ENCODE measurements at places on chromosomes 2 and 18. TPM values are rescaled to one million over a fixed set of nuclear protein-coding genes. Genes with fewer than 3 reads are reported as not detected.

- no peaks in the 10 kb centered on the region for H3K27me3 ChIP-seq
- H3K36me3 ChIP-seq: peaks cover 8% of the 10 kb centered on the region
- no peak overlapping the region for H3K4me3 ChIP-seq
- H3K27ac ChIP-seq: peak overlapping the region; percentile 37
- DNase-seq: no peak
- peaks cover 15% of the 10 kb centered on the region for H3K4me1 ChIP-seq
Measured at GRCh38 chr2:9380702-9381628, 42.4 kb downstream of the ITGB1BP1 start.

Gene CD207
- total RNA-seq: not detected

Gene KRTCAP3
- 9.2 TPM for total RNA-seq

GRCh38 chr2:55357164-55357563, 62.5 kb downstream of the CCDC88A start:
- H3K4me3 ChIP-seq: no peak overlapping the region
- H3K27me3 ChIP-seq: no peaks in the 10 kb centered on the region
- H3K36me3 ChIP-seq: no peaks in the 10 kb centered on the region
- H3K27ac ChIP-seq: no peak overlapping the region
- DNase-seq: no peak

DNA sequence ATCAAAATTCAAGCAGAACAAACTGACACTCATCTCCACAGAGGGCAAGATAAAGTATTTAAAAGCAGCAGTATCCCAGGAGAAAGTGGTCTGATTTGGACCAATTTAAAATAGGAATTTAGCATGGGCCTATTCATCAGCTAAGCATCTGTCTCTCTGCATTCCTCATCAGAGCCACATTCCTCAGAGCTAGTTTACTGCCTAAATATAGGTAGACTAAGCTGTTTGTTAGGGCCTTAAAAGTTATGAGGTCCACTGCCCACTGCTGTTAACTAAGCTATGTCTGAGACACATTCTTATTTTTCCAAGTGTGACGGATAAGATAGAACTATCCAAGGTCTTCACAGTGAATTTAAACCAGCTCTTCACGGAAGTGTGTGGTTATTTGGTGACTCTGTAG, 17.6 kb downstream of the NEB start:
- no peaks in the 10 kb centered on the region for H3K4me1 ChIP-seq
- no peak overlapping the region for H3K4me3 ChIP-seq
- no peaks in the 10 kb centered on the region for H3K36me3 ChIP-seq
- no peak overlapping the region for H3K27ac ChIP-seq

Gene RPL31
- total RNA-seq: 216 TPM

- H3K27me3 ChIP-seq: no peaks in the 10 kb centered on the region
- H3K4me3 ChIP-seq: no peak overlapping the region
- no peak overlapping the region for H3K27ac ChIP-seq
- no peak for DNase-seq
Measured at GRCh38 chr2:40544072-40544471, 92.2 kb upstream of the SLC8A1 start.

Gene LIMS2
- 14.7 TPM for total RNA-seq

- H3K4me3 ChIP-seq: no peak overlapping the region
- H3K27me3 ChIP-seq: no peaks in the 10 kb centered on the region
- no peak overlapping the region for H3K27ac ChIP-seq
- no peaks in the 10 kb centered on the region for H3K36me3 ChIP-seq
- DNase-seq: no peak
- no peaks in the 10 kb centered on the region for H3K4me1 ChIP-seq
Measured at GRCh38 chr2:127614246-127614645, 31.7 kb upstream of the GPR17 start.

Gene NTSR2
- not detected for total RNA-seq

Gene DYNC1I2
- total RNA-seq: 99.8 TPM

Gene COL5A2
- total RNA-seq: 10.9 TPM

GRCh38 chr18:42141439-42141838, 186.4 kb downstream of the PIK3C3 start:
- no peaks in the 10 kb centered on the region for H3K36me3 ChIP-seq
- no peak overlapping the region for H3K27ac ChIP-seq
- no peak for DNase-seq
- H3K4me3 ChIP-seq: no peak overlapping the region
- no peaks in the 10 kb centered on the region for H3K27me3 ChIP-seq

GRCh38 chr18:63832470-63832869, 55.0 kb upstream of the SERPINB2 start:
- no peak overlapping the region for H3K27ac ChIP-seq
- H3K36me3 ChIP-seq: no peaks in the 10 kb centered on the region
- no peaks in the 10 kb centered on the region for H3K27me3 ChIP-seq
- H3K4me1 ChIP-seq: no peaks in the 10 kb centered on the region

DNA sequence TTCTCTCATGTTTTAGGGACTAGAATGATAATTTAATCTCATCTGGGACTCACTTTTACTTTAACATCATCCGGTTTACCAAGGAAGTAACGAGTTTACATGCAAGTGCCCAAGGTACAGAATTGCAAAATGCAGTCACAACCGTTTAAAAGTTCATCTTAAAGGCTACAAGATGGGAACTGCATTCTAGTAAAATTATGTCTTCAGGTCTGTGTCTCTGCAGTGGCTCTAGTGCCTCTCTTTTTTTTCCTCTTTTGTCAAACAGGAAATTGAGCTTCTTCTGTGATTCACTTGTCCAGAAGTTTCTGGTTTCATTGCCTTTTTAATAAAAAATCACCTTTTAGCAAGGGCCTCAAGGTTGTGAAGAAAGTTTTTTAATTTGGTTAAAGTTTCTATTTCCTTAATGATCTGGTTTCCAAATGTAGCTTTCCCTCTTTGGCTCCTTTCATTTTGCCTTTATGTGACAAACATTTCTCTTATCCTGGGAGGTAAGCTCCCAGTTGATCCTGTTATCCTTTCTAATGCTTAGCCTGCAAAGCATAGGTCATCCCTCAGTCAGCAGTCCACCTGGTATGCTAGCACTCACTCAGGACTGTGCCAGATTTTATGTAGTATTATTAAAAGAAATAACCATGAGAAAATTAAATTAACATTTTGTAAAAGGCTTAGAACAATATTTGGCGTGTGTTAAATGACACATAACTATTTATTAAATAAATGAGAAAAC, 2.4 kb downstream of the GLS start:
- H3K27ac ChIP-seq: peak overlapping the region; percentile 100
- no peak for DNase-seq
- no peaks in the 10 kb centered on the region for H3K27me3 ChIP-seq
- peaks cover 50% of the 10 kb centered on the region for H3K4me1 ChIP-seq
- no peak overlapping the region for H3K4me3 ChIP-seq

Gene RBM44
- 1.2 TPM for total RNA-seq

Gene CAVIN2
- total RNA-seq: 149 TPM

DNA sequence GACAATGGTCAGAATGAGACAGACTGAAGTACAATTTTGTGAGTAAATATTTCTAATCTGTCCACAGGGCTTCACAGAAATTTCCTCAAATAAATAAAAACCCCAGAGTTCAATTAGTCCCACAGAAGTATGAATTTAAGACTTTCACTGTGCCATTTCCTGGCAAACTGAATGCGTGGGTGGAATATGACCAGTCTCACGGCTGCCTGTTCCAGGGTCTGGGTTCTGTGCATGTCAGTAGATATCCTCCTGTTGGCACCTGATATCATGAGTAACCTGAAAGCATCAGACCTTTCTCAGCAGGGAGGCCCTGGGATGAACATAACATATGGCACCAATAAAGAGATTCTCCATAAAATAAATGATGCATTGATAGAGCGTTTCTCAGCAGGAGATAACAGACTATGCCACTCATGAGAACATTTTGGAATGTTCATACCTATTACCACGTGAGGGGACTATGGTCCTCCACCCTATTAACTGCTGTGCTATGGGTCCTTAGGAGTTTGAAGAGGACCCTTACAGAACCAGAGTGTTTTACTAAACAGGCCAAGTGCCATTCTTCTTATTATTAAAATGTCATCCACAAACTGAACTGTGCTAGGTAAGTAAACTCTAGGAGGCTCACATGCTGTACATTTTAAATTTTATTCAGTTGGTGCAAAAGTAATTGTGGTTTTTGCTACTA, 10.6 kb upstream of the MALL start:
- no peak overlapping the region for H3K4me3 ChIP-seq
- no peak for DNase-seq
- H3K36me3 ChIP-seq: no peaks in the 10 kb centered on the region
- H3K4me1 ChIP-seq: peaks cover 2% of the 10 kb centered on the region
- no peak overlapping the region for H3K27ac ChIP-seq

Gene PTH2R
- not detected for total RNA-seq

DNA sequence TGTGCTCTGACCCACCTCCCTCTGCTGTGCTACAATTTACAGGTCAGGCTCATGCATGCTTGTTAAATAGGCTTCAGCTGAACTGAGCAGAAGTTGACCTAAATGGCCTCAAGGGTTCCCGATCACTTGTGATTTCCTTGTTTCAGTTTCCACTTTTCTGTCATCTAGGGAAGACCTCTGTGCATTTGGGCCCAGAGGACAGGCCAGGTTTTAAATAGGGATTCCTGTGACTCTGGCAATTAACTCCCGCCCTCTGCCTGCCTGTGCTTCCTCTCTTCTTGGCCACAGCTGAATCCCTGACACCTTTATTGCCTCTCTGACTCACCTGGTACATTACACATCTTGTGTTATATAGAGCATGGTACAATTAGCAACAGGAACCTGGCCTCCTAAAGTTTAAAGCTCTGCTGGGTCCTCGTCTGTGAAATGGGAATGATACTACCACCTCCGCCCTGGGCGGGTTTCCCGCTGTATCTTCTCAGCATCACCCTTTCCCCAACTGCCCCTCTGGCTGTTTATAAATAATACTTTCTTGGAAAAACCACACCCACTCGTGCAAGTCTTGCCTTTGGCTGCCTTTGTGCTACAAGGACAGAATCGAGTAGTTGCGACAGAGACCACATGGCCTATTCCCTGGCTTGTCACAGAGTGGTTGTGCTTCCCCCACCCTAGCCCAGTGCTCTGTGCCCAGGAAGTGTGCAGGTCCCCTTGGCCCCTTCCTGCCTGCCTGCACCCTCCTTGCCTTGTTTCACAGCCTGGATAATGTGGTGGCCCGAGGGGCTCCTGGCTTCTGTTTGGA, 7.9 kb downstream of the CABLES1 start:
- DNase-seq: peak; percentile 46
- H3K27me3 ChIP-seq: no peaks in the 10 kb centered on the region
- no peaks in the 10 kb centered on the region for H3K36me3 ChIP-seq
- peaks cover 47% of the 10 kb centered on the region for H3K4me1 ChIP-seq

- no peaks in the 10 kb centered on the region for H3K36me3 ChIP-seq
- no peak overlapping the region for H3K27ac ChIP-seq
- H3K4me3 ChIP-seq: no peak overlapping the region
Measured at GRCh38 chr2:74843433-74843832, 9.5 kb downstream of the HK2 start.

Gene CYP27C1
- not detected for total RNA-seq

Gene FABP1
- total RNA-seq: not detected

All from thyroid gland (tissue), 4 donors.